ENCODE measurements at places on chromosomes 4 and X.

- DNase-seq = no peak
These were observed 87.5 kb downstream of the CNOT6L start for GRCh38 chr4:77731656-77732055.

DNA sequence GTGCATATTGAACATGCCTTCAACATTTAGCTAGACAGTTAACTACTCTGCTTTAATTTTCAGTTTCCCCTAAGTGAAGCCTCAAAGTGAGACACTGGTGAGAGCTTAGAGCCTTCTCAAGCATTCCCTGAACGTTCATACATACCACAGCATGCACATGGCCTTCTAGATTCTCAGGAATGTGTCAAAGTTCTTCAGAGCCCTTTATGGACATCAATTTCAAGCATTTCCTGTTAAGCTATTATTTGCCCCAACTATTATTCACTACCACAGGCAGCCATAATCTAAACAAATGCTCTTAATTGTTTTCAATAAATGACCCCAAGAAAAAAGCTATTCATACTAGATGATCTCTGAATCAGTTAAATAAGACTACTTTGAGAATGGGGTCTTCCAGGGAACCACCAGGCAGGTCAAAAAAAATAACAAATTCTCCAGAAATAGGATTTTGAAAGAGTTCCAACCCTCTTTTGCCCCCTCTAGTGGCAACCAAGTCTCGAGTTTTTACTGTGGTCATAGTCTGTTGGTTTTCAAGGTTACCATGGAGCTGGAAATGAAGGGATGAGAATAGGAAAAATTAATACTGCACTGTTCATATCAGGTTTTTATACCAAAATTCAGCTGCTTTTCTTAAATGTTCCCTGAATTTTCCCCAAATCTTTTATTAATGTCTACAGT lies 235.4 kb downstream of the RAB28 start:
- no peak for DNase-seq

DNA sequence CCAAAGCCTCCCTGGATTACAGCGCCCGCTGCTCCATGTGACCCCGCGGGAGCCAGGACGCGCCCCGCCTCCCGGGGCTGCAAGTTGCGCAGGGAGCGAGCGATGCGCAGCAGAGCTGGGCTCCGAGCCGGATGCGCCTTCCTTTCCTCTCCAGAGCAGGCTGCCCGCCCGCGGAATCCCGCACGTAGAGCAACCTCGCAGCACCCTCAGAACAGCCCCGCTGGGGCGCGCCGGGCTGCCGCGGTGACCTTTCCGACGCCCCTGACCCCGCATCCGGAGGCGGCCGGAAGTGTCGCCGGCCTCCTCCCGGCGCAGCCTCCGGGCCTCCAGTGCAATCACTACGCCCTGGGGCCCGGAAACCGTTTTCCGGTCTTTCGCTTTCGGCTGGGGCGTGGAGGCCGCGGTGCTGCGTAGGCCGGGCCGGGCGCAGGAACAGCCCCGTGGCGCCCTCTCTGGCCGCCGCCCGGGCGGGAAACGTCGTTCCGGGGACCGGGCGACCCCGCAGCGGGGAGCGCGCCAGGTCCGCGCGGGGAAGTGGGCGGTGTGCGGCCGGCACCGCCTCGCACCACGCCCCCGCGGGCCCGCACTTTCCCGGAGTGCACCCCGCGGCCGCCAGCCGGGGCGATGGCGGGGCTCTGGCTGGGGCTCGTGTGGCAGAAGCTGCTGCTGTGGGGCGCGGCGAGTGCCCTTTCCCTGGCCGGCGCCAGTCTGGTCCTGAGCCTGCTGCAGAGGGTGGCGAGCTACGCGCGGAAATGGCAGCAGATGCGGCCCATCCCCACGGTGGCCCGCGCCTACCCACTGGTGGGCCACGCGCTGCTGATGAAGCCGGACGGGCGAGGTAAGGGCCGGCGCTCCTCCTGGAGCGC lies at the start of gene CYP4V2:
CYP4V2 (plus strand) TSS at position 368 of the 866 bp plus-strand sequence; CDS start at position 625, 257 bp downstream.
- DNase-seq = peak; percentile 23

- no peak for DNase-seq
These were observed 10.1 kb upstream of the VMA21 start for GRCh38 chrX:151386838-151387459.

- DNase-seq = peak; percentile 87
These were observed 795 bp upstream of the SH3KBP1 start for GRCh38 chrX:19887911-19888879.

DNA sequence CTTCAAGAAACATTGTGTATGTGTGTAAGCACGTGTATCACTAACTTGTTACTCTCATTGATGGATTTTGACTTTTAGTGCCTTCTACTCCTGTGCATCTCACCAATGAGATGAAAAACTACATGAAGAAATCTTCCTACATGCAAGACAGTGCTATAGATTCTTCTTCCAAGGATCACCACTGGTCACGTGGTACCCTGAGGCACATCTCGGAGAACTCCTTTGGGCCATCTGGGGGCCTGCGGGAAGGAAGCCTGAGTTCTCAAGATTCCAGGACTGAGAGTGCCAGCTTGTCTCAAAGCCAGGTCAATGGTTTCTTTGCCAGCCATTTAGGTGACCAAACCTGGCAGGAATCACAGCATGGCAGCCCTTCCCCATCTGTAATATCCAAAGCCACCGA lies 86.5 kb downstream of the SLC10A6 start:
- DNase-seq = no peak

GRCh38 chr4:23962462-23962861 lies 72.6 kb upstream of the PPARGC1A start:
- no peak for DNase-seq

GRCh38 chr4:52546449-52546848 lies 112.7 kb downstream of the USP46 start:
- DNase-seq = no peak

DNA sequence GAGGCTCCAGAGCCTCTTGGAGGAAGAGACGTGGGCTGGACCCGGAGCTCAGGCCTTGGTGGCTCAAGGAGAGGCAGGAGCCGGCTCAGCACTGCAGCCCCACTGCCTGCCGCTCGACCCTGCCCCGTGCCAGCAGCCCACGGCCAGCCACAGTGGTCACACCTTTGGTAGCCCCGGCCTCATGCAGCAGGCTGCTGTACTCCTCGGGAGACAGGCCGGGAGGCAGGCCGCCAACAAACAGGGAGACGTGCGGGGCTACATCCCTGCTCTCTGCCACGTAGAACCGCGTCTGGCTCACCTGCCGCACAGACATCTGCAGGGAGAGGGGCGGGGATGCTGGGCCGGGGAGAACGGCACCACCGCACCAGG lies 7.6 kb downstream of the DGKQ start:
- DNase-seq = no peak

GRCh38 chrX:11944501-11944900 lies 186.5 kb downstream of the MSL3 start:
- DNase-seq = peak; percentile 12

DNA sequence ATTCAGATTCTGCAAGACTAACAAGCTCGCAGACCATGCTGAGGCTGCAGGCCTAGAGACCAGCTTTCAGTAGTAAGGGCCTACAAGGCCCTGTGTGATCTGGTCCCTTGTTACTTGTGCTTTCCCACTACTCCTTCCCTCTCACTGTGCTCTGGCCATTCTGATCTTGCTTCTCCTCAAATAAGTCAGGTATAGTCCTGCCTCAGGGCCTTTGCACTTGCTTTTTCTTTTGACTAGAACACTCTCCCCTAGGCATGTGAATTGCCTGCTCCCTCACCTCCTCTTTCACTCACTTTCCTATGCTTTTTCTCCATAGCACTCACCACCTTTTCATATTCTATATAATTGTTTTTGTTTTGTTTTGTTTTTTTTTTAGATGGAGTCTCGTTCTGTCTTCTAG lies 22.2 kb downstream of the AKAP14 start:
- no peak for DNase-seq

- DNase-seq = no peak
These were observed 91.6 kb upstream of the BMP2K start for GRCh38 chr4:78684325-78685079.

DNA sequence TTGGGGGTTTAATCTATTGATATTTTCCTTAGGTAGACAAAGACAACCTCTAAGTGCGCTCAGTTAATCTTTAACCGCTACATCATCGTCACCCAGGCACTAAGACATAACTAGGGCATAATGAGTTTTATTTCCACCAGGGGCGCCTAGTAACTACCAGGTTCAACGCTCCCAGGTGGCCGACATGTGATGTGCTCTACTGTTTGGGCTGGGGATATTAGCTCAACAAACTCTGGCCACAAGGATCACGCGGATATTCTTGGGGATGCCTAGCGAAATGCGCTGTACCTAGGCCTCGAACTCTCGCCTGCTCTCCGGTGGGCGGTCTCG lies 915 bp upstream of the RAB33B start:
- peak; percentile 92 for DNase-seq

GRCh38 chr4:139858436-139859205 lies 193.0 kb downstream of the MGST2 start:
- DNase-seq = no peak

- peak; percentile 93 for DNase-seq
These were observed 7.1 kb downstream of the SMIM9 start for GRCh38 chrX:154827194-154828015.

DNA sequence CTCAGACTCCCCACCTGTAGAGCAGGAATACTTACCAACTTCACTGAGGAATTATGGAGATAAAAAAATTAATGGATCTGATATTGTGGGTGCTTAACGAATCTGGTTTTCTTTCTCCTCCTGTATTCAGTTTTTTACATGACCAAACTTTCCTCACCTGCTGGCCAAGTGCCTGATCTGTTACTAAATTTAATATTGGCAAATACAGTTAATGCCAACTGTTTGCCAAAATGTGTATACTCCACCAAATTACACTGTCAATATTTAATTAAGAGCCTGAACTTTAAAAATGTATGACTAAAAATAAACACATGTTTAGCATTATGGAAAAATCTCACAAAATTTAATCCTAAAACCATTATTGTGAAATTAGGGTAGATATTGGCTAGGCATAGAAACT lies 3.3 kb downstream of the PGRMC2 start:
- no peak for DNase-seq

DNA sequence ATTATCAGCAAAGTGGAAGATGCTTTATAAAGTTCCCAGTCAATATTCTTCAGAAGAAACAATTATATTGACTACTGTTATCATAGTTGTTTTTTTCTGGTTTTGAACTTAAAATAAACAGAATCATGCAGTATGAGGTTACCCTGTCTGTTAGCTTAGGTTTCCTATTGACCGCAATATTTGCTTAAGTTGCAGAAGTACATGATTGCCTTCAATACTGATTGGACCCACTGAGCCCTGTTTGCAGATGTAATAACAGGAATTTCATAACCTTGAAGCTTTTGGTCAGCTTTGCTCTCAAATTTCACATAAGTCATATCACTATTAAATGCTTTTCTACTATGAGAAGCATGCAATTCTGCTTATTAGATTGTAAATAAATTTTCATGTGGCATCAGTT lies 229.1 kb upstream of the FSTL5 start:
- DNase-seq = no peak

GRCh38 chr4:17811078-17811603 lies 362 bp downstream of the NCAPG start:
- DNase-seq = no peak

DNA sequence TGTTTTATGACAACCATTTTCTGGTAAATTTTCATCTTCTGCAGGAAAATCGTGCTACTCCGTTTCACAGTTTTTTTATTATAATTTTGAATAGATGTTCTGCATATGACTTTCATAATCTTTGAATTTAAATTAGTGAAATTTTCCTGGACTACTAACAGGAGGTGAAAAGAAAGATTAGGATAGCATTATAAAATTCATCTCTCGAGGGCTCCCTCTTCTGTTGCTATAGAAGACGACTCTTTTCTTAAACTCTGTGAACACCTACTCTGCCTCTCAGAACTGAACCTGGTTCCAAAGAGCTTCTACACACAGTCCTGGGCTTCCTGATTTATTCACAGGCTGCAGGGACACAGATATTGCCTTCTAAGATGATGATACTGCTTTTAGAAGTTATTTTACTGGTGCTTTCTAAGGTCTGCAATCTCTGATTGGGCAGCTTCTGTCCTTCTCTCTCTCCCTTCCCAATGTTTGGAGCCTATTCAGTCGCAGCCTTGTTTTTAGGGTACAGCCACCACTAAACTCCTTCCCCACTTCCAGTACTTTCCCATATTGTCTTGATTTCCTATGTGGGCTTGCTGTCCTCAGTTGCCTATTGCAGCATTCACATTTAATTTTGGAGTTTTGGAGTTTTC lies 10.1 kb upstream of the SAP30 start:
- DNase-seq = no peak

DNA sequence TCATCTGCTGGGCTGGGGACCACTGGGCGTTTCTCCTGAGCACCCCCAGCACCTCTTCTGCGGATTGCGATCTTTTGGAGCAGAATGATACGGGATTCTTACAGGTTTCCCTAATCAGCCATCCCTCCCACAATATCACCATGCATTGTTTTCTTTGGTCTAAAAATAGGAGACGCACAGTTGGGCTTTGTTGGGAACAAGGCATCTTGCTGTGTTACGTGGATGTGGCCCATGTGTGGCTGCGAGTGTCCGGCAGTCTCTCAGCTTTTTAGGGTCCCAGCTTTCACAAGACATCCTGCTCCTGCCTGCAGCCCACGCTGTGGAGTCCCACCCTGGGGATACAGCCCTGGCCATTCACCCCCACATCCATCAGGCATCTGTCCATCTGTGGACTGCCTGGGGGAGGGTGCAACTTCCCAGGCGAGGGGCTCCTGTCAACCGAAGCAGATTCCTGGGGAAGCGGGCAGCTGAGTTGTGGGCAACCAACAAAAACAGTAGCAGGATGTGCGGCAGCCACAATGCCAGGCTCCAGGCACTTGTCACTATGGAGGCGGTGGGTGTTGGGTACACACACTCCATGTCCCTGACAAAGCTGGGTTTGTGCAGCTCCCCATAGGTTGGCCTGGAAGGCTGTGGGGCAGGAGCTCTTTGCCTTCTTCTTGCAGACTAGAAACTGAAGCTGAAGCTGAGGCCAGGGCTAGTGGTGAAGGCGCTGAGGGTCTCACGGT lies 185.5 kb upstream of the PSAPL1 start:
- DNase-seq = no peak

DNA sequence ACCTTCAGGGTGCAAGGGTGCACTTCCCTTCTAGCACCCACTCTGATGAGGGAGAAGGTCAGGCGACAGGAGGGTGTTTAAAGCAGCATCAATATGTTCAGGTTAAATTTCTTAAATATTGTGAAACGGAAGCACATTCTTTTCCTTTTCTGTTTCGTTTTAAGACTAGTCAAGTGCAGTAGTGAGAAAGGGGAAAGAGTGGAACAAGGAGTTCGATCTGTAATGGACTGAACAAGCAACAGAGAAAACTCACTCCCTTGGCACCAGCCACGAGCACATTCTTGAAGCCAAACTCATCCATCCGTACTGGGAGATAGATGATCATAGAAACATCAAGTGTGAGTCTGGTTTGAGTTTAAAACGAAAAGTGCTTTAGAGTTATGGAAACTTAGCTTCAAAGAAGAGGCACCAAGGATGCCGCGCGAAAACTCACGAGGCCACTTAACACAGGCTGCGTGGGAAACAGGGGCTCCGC lies 815 bp downstream of the FAM53A start:
- no peak for DNase-seq
